ENCODE measurements at places on chromosomes 4 and X. TPM values are rescaled to one million over a fixed set of nuclear protein-coding genes. Genes with fewer than 3 reads are reported as not detected.

The MAGEB6 gene
- not detected for total RNA-seq

The ZMYM3 gene
- 17.5 TPM for total RNA-seq

The PNMA6F gene
- total RNA-seq, result not detected

The UCP1 gene
- not detected for total RNA-seq

The TSPAN5 gene
- 2.3 TPM for total RNA-seq

The AFM gene
- total RNA-seq, result not detected

The NPY1R gene
- total RNA-seq, result 0.19 TPM

The STOX2 gene
- 11.5 TPM for total RNA-seq

The XAGE2 gene
- not detected for total RNA-seq

The GAB1 gene
- 80.4 TPM for total RNA-seq

The CCNI gene
- total RNA-seq, result 356 TPM

The CTAG1A gene
- not detected for total RNA-seq

The IGSF1 gene
- 5.9 TPM for total RNA-seq

The TNMD gene
- total RNA-seq, result 0.38 TPM

The RAB33A gene
- 1.5 TPM for total RNA-seq

The PPP1R2C gene
- total RNA-seq, result not detected

The SMR3B gene
- total RNA-seq, result not detected

The SPANXN3 gene
- total RNA-seq, result not detected

Data from heart left ventricle (tissue), 16 donors.